ENCODE measurements at places on chromosomes 4 and X.
A peak's percentile ranks its signal among the peaks of the same experiment; 100 is the strongest.

DNA sequence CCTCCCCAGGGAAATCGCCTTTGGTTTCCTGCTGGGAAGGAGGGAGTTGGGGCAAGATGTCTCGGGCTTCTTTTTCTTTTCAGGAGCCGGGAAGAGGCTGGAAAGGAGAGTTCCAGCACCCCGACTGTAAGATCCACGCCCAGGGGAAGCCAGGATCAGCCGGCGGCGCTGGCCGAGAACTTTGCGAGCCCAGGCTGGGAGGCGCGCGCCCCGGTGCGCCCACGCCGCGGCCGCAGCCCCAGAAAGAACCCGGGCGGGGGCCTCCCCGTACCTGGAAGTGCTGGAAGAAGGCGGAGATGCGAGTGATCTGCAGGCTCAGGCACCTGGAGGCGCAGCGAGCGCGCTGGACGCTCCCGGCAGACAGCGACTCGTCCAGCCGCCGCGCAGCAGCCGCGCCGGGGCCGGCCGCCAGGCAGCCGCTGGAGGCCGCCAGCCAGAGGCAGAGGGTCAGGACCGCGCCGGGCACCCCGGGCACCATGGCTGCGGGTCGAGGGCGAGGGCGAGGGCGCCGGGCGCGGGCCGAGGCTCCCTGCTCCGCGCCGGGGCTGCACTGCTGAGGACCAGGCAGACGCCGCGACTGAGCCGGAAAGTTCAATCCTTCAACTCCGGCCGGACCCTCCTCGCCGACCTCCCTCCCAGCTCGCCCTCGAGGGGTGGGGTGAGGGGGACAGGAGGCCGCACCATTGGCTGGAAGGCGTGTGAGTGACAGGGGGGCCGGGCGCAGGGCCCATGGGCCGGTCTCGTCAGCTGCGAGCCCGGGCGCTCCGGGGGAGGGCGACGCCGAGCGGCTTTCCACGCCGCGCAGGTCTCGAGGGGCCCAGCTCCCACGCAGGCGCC is at the start of gene ANOS1:
TSS of gene ANOS1 (minus strand) at position 579 of the 837 bp plus-strand sequence. CDS start at position 478, 101 bp downstream.
- no peak for DNase-seq

GRCh38 chr4:169154121-169154520 is 116.6 kb downstream of the SH3RF1 start:
- no peak for DNase-seq

- DNase-seq = no peak
These were observed 138.0 kb downstream of the PDGFRA start for GRCh38 chr4:54367059-54367458.

- DNase-seq = peak; percentile 47
These were observed 17.7 kb downstream of the CD99L2 start for GRCh38 chrX:150880808-150881165.

DNA sequence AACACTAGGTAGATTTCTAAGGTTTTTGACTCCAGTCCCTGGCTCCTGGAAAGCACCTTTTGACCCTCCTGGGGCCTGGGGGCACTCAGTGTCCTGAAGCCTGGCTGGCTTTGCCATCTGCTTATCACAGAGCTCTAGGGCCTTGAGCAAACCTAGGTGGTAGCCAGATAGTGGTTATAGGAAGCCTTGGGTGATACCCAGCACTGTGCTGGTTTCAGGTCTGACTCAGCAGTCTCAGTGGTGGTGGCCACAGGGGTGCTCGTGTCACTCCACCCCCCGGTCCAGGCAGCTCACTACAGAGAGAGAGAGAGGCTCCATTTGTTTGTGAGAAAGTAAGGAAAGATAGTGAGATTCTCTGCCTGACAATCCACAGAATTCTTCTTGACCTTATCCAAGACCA is 195.8 kb upstream of the ZFP42 start:
- DNase-seq = no peak

GRCh38 chr4:92189146-92189545 is 114.6 kb upstream of the GRID2 start:
- DNase-seq = no peak

Measured in activated CD8-positive, alpha-beta memory T cell treated with anti-CD3 and anti-CD28 coated beads, Interleukin-2, amount 10 ng/mL, durations not matched to agents 7 days and 5 days (primary cell).